WTC11 (cell line): ENCODE measurements at places on chromosomes 16 and 17. TPM values are rescaled to one million over a fixed set of nuclear protein-coding genes. Genes with fewer than 3 reads are reported as not detected.

Gene CDRT15
- total RNA-seq: not detected in 3 replicates

Gene PLA2G10
- total RNA-seq: 0.39 to 0.85 TPM (median 0.42 TPM) in 3 replicates

Gene NPW
- total RNA-seq: 15.2 to 28.6 TPM (median 22.0 TPM) in 3 replicates

Gene GLTPD2
- 0.41 to 0.44 TPM in 2 of 3 replicates, not detected in the other for total RNA-seq

Gene CDK5R1
- total RNA-seq: 9.0 to 9.9 TPM (median 9.2 TPM) in 3 replicates

Gene HYDIN
- 2.6 to 3.3 TPM (median 3.0 TPM) in 3 replicates for total RNA-seq

Gene ZNF629
- total RNA-seq: 18.7 to 20.0 TPM (median 19.7 TPM) in 3 replicates

Gene TEKT5
- total RNA-seq: 0.60 to 1.1 TPM (median 0.82 TPM) in 3 replicates

Gene TVP23A
- total RNA-seq: 1.2 to 3.1 TPM (median 2.1 TPM) in 3 replicates

Gene DPEP3
- total RNA-seq: 1.6 to 2.7 TPM (median 2.5 TPM) in 3 replicates

Gene CDH5
- total RNA-seq: 0.14 to 0.28 TPM (median 0.14 TPM) in 3 replicates

Gene CLDN7
- 131 to 136 TPM (median 136 TPM) in 3 replicates for total RNA-seq

Gene KRT17
- total RNA-seq: 0.53 to 1.5 TPM (median 0.92 TPM) in 3 replicates

Gene CHST4
- total RNA-seq: 9.9 to 12.8 TPM (median 12.0 TPM) in 3 replicates

Gene METRNL
- total RNA-seq: 27.7 to 29.3 TPM (median 28.1 TPM) in 3 replicates

Gene TNS4
- total RNA-seq: 0.55 to 0.87 TPM (median 0.80 TPM) in 3 replicates

Gene MYADML2
- 0.44 to 0.62 TPM (median 0.46 TPM) in 3 replicates for total RNA-seq

Gene SYNGR3
- total RNA-seq: 41.5 to 53.5 TPM (median 51.2 TPM) in 3 replicates

Gene ZC3H7A
- total RNA-seq: 39.9 to 45.9 TPM (median 43.0 TPM) in 3 replicates

Gene FOXF1
- 0.09 to 0.14 TPM in 2 of 3 replicates, not detected in the other for total RNA-seq

Gene SHBG
- total RNA-seq: 0.83 to 1.2 TPM (median 1.1 TPM) in 3 replicates

Gene NDRG4
- total RNA-seq: 20.5 to 24.6 TPM (median 23.1 TPM) in 3 replicates

Gene MTMR4
- 30.2 to 32.5 TPM (median 30.8 TPM) in 3 replicates for total RNA-seq

Gene PARD6A
- total RNA-seq: 17.1 to 18.5 TPM (median 17.4 TPM) in 3 replicates

Gene KRTAP1-1
- total RNA-seq: not detected in 3 replicates

Gene SOX15
- 15.2 to 19.9 TPM (median 17.5 TPM) in 3 replicates for total RNA-seq

Gene CSH1
- total RNA-seq: not detected in 3 replicates

Gene CCL16
- total RNA-seq: not detected in 3 replicates

Gene OTOA
- total RNA-seq: 0.07 to 0.11 TPM (median 0.07 TPM) in 3 replicates

Gene TPSD1
- 0.31 to 1.5 TPM (median 0.94 TPM) in 3 replicates for total RNA-seq

Gene SLC38A8
- not detected in 3 replicates for total RNA-seq

Gene CIBAR2
- not detected in 3 replicates for total RNA-seq
